Smooth muscle cell of the umbilical artery (primary cell): ENCODE measurements at places on chromosomes 5 and 9. TPM values are rescaled to one million over a fixed set of nuclear protein-coding genes. Genes with fewer than 3 reads are reported as not detected.

Gene TMOD1
- total RNA-seq = not detected in 2 replicates

Gene GRIA1
- total RNA-seq = 0.59 and 0.60 TPM in 2 replicates

Gene SOX30
- 0.18 TPM in 1 of 2 replicates, not detected in the other for total RNA-seq

Gene ENHO
- total RNA-seq = not detected in 2 replicates

Gene NUTM2F
- total RNA-seq = not detected in 2 replicates

Gene SLC4A9
- not detected in 2 replicates for total RNA-seq

Gene PCDHGB3
- 6.5 and 6.8 TPM in 2 replicates for total RNA-seq

Gene IARS1
- total RNA-seq = 468 and 483 TPM in 2 replicates

Gene INSL4
- not detected in 2 replicates for total RNA-seq

Gene CER1
- not detected in 2 replicates for total RNA-seq

Gene EQTN
- not detected in 2 replicates for total RNA-seq

Gene STPG3
- total RNA-seq = not detected in 2 replicates

Gene TMC1
- total RNA-seq = under 0.01 and 0.28 TPM in 2 replicates

Gene DNAH5
- total RNA-seq = 0.89 and 1.1 TPM in 2 replicates

Gene ARPC5L
- total RNA-seq = 13.7 and 14.8 TPM in 2 replicates

Gene IFNA13
- total RNA-seq = not detected in 2 replicates

Gene GADD45G
- total RNA-seq = 0.51 and 1.8 TPM in 2 replicates

Gene PFDN1
- 38.0 and 55.9 TPM in 2 replicates for total RNA-seq

Gene ITK
- total RNA-seq = under 0.01 TPM in 1 of 2 replicates, not detected in the other

Gene PHYHD1
- total RNA-seq = 2.1 and 3.4 TPM in 2 replicates

Gene HMMR
- 2.7 and 29.6 TPM in 2 replicates for total RNA-seq

Gene SEMA4D
- total RNA-seq = 0.14 and 0.30 TPM in 2 replicates

Gene DBH
- total RNA-seq = not detected in 2 replicates

Gene PGM5
- total RNA-seq = 3.0 TPM in 2 replicates

Gene NEURL1B
- 1.2 and 4.4 TPM in 2 replicates for total RNA-seq

Gene IL9
- total RNA-seq = not detected in 2 replicates

Gene RORB
- under 0.01 and 0.09 TPM in 2 replicates for total RNA-seq

Gene SPATA31D4
- total RNA-seq = not detected in 2 replicates

Gene SMIM3
- 143 and 233 TPM in 2 replicates for total RNA-seq

Gene KDM4C
- total RNA-seq = 41.7 and 43.4 TPM in 2 replicates

Gene GRXCR2
- total RNA-seq = not detected in 2 replicates

Gene TIMD4
- not detected in 2 replicates for total RNA-seq

Gene SRD5A1
- 9.5 and 30.7 TPM in 2 replicates for total RNA-seq

Gene ADAMTSL1
- total RNA-seq = 151 and 531 TPM in 2 replicates

Gene FST
- total RNA-seq = 12.9 and 16.6 TPM in 2 replicates

Gene SLCO4C1
- not detected in 2 replicates for total RNA-seq

Gene SELENOP
- 0.32 and 1.8 TPM in 2 replicates for total RNA-seq

Gene DNAJC18
- 12.5 and 13.4 TPM in 2 replicates for total RNA-seq

Gene MXD3
- total RNA-seq = 1.2 and 4.1 TPM in 2 replicates

Gene CCNJL
- 3.3 and 4.1 TPM in 2 replicates for total RNA-seq

Gene CDKN2B-AS1
- total RNA-seq = 4.2 and 6.5 TPM in 2 replicates

Gene SHC3
- total RNA-seq = 63.2 and 79.2 TPM in 2 replicates

Gene HACD4
- 2.1 and 4.2 TPM in 2 replicates for total RNA-seq

Gene ANKRD20A1
- not detected in 2 replicates for total RNA-seq

Gene ATP10B
- not detected in 2 replicates for total RNA-seq
